ENCODE measurements at places on chromosomes 16 and 17.
A peak's percentile ranks its signal among the peaks of the same experiment; 100 is the strongest.

DNA sequence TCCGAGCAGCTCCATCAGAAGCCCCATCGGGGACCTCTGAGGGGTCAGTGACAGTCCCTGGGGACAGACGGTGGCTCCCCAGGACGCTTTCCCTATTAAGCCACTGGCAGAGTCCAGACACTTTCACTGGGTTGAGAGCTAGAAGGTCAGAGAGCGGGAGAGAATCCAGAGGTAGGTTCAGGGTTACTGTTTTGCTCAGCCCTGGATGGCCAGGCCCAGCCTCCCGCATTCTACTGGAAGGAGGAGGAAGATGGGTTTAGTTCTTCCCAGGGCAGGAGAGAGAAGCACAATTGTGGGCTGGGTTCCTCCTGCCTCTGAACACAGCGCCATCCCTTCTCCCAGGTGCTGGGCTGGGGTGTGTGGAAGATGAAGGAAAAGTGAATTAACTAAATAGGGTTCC is 452.8 kb downstream of the SLC39A11 start:
- no peak for DNase-seq

DNA sequence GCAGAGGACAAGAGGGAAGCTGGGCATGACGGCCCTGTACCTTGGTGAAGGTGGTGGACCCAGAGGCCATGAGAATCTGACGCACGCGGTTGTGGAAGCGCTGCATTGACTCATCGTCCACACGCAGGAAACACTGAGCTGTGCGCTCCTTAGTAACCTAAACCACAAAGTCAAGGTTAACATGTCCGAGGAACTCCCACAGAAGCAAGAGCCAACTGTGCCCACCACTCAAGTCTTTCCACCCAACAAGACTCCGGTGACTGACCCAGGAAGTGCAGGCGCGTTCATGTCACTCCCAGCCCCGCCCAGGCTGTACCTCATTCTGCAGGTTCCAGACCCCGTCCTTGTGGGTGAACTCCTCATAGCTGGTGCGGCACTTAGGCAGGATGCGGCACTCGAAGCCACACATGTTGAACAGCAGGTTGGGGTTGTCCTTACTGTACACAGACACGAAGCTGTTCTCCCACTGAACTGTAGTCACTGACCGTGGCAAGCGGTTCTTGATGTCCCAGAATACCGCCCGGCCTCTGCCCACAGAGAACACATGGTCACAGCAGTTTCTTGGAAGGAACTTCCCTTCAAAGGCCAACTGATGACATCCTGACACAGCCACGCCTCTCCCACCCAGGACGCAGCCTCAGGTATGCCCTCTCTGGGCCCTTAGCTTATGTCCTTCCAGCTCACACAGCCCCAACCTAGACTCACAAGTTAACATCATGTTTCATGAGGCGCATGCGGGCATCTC is 11.5 kb downstream of the PRPF8 start:
- DNase-seq: no peak

- DNase-seq: no peak
Measured at GRCh38 chr17:44132275-44132821, 8.9 kb upstream of the HDAC5 start.

- no peak for DNase-seq
Measured at GRCh38 chr16:3138342-3138741, 3.5 kb downstream of the ZNF213 start.

- peak; percentile 94 for DNase-seq
Measured at GRCh38 chr16:4350787-4351659, at the start of gene PAM16. TSS of gene PAM16 (minus strand) at chr16:4351321. CDS start at chr16:4351234, 87 bp downstream.

GRCh38 chr17:73973586-73974409 is 229.7 kb upstream of the RPL38 start:
- no peak for DNase-seq

DNA sequence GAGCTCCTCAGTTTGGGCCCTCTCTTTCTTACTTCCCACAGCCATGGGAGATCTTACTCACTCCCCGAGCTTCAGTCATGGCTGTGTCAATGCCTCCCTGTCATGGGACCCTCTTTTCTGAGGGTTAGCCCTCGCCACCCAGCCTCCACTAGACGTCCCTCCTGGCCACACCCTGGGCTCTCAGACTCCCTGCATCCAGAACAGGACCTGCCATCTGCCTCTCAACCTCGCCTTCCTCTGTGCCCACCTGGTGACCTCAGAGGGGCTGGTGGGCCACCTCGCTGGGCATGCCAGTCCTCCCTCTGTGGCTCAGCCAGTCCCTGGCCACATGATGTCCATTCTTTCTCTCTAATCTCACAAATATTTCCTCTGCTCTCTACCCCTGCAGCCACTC is 54.6 kb upstream of the MED9 start:
- DNase-seq: no peak

DNA sequence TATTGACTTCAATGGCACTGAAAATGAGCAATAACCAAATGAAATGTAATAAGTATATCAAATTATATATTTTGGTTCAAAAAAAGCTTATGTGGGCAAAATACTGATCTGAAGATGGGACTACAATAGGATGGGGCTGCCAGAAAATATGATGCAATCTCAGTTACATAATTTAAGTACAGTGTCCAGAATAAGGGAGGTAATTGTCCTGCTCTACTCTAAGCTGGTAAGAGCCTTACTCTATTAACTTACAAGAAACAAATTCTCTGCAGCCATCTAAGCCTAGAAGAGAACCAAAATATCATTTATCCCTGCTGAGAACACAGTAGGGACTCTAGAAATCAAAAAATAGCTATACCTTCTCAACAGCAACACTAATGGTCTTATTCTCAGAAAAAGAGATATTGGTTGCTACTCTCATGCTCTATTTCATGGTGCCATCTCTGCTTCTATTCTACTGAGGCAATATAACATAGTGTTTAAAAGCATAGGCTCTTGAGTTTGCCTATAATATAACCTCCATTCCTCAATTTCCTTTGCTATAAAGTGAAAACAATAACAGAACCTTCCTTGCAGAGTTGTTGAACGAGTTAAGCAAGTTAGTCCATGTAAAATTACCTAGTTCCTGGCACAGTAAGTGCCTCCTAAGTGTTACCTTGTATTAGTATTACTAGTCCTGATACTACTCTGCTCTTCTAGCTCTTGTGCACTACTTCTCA is 19.9 kb downstream of the NQO1 start:
- no peak for DNase-seq

DNA sequence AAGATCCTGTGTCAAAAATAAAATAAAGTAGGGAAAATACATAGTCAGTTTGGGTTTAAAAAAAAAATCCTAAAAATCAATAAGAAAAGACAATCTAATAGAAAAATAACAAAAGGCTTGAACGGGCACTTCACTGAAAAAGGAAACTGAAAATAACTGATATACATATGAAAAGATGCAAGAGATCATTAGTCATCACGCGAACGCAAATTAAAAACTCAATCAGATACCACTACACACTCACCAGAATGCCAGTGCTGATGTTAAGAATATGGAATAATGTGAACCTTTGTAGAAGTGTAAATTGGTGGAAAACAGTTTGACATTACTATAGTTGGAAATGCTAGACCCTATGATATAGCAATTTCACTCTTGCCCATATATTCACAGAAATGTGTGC is 14.6 kb downstream of the GNGT2 start:
- DNase-seq: no peak

GRCh38 chr16:31360251-31360650 is 5.3 kb downstream of the ITGAX start:
- no peak for DNase-seq

GRCh38 chr17:81115749-81116464 is 49.4 kb upstream of the PVALEF start:
- DNase-seq: no peak

DNA sequence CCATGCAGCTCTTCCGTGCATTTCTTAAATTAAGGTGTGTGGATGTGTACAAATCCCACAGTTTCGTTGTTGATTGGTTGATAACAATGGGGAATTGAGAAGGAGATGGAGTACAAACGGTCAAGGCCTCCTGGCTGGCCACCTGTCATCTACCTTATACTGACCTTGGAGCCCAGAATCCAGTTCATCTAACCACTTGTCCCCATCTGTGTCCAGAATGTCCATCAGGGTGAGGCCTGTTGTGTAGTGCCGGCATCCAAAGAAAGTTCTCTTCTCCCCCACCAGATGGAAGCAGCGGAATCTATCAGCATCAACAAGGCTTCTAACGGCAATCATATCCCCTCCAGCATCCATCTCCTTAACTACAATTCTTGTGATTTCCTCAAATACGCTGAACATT is 1.5 kb downstream of the GSDMB start:
- no peak for DNase-seq

- DNase-seq: no peak
Measured at GRCh38 chr17:9173386-9173983, 152.2 kb downstream of the NTN1 start.

- DNase-seq: no peak
Measured at GRCh38 chr16:4692460-4693295, 684 bp upstream of the NUDT16L1 start.

DNA sequence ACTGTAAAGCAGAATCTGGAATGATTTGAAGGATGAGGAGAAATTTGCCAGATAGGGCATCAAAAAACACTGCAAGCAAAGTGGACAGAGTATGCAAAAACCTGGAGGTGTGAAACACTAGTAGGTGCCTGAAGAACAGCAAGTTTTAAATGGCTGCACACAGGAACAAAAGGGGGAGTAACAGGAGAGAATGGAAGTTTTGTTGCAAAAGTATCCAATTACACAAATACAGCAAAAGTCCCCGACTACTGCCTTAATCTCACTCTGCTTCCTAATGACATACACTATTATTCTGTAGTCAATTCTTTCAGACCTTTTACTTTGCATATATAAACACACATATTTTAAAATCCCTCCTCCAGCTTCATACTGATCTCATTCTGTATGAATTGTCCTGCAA is 1.5 kb downstream of the HEATR6 start:
- no peak for DNase-seq

GRCh38 chr16:23354246-23354645 is 52.1 kb downstream of the SCNN1B start:
- no peak for DNase-seq

DNA sequence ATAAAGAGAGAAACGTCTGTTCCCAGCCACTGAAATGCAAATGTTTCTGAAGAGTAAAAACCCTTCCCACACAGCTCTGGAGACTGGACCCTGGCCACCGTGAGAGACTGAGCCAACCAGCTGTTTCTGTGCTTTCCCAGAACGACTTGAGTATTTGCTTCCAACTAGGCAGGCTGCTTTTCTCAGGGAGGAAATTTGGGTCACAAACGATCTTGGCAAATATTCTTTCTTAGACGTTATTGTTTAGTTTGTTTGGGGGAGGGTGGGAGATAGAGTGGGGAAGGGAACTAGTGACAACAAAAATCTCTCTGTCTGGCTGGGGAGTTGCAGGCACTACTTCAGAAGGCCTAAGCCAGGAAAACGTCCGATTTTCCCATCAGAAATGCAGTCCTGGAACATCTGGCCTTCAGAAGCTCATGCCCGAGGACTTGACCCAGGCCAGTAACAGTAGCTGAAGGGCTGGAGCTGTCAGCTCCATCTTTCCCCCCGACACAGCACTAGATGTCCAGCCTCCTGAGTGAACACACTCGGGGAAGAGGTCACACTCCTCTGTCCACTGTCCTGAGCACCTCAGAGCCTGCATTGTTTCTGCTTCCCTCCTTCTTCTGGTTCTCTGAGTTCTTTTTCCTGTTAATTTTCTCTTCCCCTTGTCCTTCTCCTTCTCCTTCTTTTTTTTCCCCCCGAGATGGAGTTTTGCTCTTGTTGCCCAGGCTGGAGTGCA is 4.0 kb downstream of the CCDC92B start:
- no peak for DNase-seq

DNA sequence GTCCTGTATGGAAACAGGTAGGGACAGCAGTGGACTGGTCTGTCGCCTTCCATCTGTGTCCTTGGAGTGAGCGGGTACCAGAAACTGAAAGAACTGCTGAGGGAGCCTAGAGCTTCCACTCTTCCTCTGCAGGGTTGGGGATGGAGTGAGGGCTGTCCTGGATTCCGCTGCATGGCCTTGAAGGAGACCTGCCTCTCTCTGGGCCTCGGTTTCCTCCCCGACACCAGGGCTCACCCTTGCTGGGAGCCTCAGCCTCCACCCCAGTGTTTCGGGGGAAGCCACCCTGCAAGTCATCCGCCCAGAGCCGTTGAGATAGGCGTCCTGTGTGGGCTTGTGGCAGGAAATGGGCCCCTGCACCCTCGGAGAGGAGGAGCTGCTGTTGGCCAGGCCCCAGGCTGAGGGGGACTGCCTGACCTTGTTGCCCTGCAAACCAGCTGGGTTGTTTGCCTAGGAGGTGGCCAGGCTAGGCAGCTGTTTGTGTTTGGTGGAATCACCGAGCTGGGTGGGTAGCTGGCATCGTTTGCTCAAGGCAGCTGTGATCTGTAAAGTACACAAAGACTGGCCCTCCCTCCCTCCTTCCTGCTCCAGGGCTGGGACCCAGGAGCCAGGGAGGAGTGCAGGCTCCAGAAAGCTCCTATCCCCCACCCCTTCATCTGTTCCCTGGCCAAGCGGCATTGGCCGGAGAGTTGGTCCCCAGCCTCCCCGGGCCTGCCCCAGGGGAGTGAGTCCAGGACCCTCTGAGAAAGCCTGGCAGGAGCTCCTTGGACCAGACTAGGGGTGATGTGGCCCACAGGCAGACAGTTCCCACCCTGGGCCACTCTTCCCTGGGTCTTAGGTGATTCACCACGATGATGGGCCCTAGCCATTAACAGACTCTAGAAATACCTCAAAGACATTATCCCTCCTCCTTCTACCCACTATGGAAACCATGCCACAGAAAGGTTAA is 1.3 kb downstream of the RAB37 start:
- DNase-seq: peak; percentile 87

DNA sequence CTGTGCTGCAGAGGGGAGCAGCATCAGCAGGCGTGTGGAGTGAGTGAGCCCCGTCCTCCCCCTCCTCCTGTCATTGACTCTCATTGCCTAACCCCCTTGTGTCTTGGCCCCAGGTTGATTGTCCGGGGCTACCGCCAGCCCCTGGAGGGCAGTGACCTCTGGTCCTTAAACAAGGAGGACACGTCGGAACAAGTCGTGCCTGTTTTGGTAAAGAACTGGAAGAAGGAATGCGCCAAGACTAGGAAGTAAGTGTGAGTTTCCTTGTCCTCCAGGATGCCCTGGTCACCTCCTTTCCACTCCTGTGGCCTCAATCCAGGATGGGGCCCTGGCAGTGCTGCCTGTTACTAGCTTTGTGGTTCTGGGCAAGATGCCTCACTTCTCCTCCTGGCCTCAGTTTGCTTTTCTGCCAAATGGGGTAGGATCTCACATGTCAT is 87.0 kb downstream of the ABCC1 start:
- DNase-seq: no peak

DNA sequence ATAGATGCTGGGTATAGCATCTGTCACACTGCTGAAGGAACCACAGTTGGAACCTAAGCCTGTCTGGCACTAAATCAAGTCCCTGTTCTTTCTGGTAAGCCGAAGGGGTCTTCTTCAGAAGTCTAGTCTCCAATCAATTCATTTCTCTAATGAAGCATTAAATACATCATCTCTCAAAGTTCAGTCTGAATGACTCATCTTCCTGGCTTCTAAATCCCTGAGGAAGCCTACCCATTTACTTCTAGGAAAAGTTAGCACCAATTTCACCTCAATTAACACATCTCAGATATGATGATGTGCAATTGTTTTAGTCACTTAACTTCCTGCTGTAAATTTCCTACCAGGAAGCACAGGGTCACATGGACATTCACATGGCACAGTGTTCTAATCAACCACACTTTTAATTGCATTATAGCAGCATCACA is 49.9 kb downstream of the TEX14 start:
- no peak for DNase-seq

- DNase-seq: no peak
Measured at GRCh38 chr16:56610017-56610608, 1.7 kb downstream of the MT2A start.

- no peak for DNase-seq
Measured at GRCh38 chr17:17119106-17119505, 76.8 kb downstream of the MPRIP start.
